GM03348 (cell line): ENCODE measurements at places on chromosomes 3 and 15.

DNA sequence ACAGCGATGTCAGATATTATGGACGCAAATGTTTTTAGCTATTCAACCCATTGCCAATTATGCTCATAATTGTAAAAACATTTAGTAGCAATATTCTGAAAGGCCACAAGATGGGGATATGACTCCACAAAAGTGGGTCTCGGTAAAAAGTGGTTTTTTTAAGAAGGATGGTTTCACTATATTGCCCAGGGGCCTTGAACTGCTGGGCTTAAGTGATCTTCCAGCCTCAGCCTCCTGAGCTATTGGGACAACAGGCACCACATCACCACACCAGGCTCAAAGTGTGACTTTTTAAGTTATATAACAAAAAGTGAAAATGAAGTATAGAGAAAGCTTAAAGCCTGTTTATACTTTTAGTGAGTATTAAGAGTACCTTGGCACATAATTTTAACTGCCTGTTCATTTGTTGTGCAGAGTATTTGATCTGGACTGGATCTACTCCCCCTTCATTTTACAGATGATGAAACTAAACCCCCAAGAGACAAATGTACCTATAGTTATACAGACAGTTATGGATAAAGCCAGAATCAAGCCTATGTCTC lies 9.4 kb downstream of the NAA50 start:
- DNase-seq, result peak; percentile 60

- DNase-seq, result no peak
Observed at GRCh38 chr3:115652738-115653137, 29.4 kb downstream of the GAP43 start.

DNA sequence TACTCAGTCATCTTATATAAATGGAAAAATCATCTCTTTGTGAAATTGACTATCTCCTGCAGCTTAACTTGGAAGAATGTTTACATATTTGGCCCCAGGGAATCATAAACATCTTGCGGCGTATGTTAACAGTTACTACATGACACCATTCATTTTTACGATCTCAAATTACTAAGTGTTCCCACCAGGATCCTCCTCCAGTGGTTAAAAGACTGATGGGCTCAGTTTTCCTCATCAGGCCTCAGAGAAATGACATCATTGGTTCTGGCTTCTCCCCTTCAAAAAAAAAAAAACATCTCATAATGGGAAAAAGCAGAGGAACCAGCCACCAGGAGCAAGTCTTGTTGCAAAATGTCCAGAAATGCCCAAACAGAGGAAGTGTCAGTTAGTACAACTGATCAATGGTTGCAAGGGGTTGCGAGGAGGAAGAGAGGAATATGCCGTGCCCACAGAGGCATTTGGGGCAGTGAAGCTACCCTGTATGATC lies 70.5 kb upstream of the LIPC start:
- peak; percentile 82 for DNase-seq

GRCh38 chr3:56988458-56989168 lies 71.9 kb upstream of the SPATA12 start:
- peak; percentile 73 for DNase-seq

- no peak for DNase-seq
Observed at GRCh38 chr3:181212271-181212670, 222.7 kb upstream of the DNAJC19 start.

DNA sequence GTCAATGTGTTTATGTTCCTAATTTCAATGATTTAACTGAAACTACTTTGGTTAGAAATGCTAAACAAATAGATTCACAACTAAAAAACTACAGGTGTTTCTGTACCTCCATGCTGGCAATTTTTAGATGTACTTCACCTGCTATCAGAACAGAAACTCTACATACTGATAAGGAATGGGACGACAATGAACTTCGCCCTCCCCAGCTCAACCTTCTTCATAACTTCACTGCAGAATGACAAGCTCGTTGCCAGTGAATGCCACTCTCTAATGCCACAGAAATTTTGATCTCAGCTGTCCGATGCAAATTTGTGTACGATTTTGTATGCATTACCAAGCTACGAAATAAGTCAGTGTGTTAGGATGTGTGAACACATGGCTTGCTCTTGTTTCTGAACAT lies 133.4 kb downstream of the FOXP1 start:
- DNase-seq, result no peak

DNA sequence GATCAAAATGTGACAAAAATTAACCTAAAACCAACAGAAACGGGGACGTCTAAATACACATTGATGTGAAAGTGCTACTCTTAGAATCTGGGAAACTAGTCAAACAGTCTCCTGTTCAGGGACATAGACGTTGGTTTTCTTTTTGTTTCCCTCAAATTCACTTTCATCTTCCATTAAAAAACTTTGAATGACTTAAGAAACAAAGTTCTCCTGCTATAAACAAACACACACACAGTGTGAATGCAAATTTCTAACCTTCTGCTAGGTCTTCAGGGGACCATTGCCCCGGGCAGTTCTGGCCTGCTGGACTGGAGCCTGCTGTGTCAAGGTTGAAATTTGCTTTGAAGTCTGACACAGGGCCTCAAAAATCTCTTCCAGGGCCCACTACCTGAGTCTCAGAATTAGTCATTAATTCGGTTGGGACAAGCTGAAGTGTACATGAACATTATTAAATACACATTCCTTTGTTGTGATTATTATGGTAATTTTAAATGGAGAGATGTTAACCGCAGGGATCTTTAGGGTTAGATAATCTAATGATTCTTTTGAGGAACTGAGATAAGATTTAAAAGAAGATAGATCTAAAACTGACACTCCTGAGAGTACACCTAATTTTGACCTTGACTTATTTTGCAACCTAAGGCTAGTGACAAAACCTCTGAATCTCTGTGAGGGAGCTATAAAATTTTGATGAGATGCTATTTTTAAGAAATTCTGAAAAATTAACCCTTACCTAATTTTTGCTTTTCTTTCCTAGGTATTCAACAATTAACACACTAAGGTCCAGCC lies 1260.4 kb downstream of the ROBO1 start:
- no peak for DNase-seq

DNA sequence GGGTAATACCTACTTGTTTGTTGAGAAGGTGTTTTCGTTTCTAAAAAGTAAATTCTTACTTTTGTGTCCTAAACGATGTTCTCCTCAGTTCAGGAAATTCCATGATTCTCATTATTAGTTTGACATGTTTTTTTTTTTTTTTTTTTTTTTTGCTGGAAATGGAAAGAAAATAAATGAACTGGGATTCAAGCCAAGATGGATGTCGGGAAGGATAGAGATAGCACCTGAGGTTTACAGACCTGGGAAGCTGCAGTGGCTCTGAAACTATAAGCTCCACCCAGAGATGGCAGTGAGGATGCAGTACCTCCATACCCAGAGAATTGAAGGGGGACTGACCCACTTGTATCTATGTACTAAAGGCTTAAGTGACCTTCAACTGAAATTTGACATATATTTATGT lies 334.6 kb upstream of the TGFBR2 start:
- DNase-seq, result no peak

DNA sequence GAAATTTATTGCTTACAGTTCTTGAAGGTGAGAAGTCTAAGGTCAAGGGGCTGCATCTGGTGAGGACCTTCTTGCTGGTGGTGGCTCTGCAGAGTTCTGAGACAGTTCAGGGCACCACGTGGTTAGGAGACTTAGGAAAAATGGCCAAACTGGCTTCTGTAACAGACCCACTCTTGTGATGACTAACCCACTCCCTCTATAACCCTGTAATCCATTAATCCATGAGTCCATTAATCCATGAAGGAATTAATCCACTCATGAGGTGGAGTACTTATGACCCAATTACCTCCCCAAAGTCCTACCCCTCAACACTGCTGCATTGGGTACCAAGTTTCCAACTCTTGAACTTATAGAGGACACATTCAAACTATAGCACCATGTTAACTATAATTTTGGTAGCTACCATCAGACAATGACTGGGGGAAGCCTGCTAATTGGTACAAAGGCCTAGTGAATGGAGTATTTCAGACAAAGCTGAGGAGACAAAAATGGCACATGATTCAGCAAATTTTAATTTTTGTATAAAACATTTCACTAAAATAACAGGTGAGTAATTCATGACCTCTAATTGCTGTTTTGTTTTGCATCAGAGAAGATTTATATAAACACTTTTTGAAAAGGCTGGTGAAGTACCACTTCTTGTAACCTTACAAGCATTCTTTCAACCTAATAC lies 374.1 kb upstream of the TBL1XR1 start:
- DNase-seq, result no peak

DNA sequence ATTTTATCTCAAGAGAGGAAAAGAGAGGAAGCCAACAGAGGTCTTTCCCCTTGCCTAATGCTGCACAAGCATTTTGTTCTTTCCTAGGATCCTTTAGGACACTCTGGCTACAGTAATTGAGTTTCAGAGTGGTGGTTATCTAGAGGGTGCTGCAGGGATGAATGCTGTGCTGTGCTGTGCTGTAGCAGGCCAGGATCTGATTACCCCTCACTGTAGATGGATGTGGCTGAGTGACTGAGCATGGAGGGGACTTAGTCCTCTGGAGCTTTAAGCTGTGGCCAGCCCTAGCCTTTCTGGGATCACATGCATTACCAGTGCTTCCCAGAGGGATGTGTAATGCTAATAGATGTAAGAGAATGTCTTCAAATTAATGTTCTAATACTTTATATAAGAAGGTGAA lies 94.8 kb downstream of the SLC9A9 start:
- DNase-seq, result no peak

GRCh38 chr3:123286308-123287023 lies 84.7 kb downstream of the SEC22A start:
- peak; percentile 88 for DNase-seq

- no peak for DNase-seq
Observed at GRCh38 chr3:112785321-112786001, 61.2 kb downstream of the CD200R1L start.

DNA sequence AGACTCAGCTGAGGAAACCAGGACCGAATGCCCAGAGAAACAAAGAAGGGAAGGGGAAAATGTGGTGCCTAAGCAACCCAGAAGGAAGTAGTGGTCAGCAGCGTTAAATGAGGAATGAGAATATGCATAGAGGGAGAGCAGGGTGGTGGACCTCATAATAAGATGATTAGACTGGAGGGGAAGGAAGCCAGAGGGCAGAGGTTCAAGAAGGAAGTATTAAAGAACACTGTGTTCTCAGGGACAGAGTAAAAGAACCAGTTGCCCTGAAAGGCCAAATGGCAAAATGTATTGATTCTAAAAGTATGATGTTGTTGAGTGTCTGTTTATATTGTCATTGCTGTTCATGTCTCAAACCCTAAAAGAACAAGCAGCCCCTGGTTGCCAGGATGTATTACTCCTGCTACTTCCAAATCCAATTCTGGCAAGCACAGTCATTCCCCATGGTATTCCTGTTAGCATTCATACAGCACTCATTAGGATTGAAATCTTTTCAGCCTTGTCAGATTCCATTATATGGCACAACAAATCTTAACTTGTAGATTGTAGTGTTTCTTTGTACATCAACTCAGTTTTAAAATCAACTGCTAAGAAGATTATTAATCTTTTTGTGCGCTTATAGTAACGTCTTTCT lies 23.4 kb downstream of the P2RY1 start:
- no peak for DNase-seq

DNA sequence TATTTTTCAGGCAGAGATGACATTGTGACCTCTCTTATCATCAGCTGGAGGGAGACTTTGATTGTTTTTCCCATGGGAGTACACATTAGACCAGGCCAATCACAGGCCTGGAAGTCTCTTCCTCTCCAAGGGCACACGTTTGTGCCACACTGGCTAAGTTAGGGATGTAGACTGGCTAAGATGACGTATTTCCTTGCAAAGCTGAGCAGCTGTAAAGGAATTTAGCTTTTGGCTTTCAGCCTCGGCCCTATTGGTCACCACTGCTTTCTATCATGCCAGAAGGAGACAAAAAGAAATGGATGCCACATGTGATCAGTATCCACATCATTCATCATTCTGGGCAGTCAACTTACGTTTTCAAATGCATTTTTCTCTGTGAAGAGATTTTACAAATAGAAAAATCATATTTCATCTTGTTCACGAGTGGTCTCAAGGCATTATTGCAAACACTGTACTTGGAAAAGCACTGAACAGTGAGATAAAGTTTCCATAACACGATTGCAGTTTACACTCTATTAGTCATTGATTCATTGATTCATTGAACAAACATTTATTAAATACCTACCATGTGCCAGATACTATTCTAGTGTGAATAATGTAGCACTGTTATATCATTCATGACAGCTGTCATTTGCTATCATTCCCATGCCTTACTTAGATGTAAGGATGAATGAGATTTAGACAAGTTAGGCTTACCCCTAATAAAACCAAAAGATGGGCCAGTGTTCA lies 27.0 kb upstream of the RNF7 start:
- DNase-seq, result peak; percentile 85

DNA sequence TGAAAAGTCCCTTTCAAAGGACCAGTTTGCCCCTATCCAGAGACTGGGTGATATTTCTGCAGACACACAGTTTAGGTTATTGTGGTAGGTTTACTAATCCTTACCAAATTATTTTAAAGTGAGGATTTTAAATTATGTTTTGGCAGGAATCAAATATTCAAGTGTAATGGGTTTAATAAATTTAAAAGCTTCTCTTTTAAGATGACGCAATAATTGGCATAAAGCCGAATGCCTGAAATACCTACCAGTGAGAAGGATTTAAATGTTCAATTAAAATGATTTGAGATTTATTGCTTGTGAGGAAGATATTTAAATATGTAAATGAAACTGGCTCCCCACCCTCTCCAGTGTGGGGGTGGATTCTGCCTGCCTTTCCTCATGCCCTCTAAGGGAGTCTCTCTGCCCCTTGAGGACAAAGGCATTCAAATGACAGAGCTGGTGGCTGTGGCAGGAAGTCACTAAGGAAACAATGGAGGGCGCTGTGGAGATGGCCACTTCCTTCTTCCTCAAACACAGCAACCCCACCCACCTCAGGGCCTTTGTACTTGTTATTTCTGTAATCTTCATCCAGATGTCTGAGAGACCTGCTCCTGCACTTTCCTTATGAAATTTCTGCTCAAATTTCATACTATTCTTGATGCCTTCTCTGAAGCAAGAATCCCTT lies 131.7 kb downstream of the TNIK start:
- DNase-seq, result no peak

DNA sequence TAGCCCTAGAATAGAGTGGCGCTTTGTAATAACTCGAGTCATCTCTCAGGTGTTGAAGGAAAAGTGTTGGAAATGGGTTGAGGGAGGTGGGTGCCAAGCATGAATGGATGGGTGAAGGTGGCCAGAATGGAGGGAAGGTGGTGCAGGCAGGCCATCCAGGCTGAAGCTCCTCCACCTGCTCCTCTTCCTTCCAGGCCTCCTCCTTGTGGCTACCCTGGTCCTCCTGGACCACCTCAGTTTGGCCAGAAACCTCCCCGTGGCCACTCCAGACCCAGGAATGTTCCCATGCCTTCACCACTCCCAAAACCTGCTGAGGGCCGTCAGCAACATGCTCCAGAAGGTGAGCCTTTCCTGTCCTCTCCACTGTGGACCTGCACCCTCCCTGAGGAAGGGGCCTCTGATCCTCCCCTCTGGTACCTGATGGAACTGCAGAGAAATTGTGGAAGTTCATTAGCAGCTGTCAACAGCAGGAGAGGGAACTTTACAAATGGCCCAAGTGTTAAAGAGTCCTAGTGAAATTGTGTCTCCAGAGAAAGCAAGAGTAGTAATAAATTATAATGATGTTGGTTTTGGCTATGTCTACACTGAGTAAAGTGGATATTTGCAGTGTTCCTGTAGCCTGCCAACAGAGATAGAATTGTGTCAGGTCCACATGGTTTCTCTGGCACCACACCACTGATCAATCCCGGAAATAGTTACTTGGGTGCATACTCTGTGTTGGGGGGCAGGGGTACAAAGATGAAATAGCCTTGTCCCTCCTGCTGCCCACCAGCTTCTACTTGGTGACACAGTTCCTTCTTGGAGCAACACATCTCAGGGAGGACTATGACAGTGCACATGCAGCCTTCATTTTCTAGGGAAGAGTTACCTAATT lies 1.6 kb downstream of the IL12A start:
- peak; percentile 10 for DNase-seq

- no peak for DNase-seq
Observed at GRCh38 chr3:55818485-55818884, 331.4 kb upstream of the WNT5A start.
